Astrocyte of the hippocampus (primary cell): ENCODE measurements at places on chromosomes 13 and 19.

GRCh38 chr19:708154-709143, at the start of gene PALM:
PALM (plus strand) TSS chr19:708935; CDS start chr19:709147, 212 bp downstream.
- DNase-seq = peak; percentile 72

DNA sequence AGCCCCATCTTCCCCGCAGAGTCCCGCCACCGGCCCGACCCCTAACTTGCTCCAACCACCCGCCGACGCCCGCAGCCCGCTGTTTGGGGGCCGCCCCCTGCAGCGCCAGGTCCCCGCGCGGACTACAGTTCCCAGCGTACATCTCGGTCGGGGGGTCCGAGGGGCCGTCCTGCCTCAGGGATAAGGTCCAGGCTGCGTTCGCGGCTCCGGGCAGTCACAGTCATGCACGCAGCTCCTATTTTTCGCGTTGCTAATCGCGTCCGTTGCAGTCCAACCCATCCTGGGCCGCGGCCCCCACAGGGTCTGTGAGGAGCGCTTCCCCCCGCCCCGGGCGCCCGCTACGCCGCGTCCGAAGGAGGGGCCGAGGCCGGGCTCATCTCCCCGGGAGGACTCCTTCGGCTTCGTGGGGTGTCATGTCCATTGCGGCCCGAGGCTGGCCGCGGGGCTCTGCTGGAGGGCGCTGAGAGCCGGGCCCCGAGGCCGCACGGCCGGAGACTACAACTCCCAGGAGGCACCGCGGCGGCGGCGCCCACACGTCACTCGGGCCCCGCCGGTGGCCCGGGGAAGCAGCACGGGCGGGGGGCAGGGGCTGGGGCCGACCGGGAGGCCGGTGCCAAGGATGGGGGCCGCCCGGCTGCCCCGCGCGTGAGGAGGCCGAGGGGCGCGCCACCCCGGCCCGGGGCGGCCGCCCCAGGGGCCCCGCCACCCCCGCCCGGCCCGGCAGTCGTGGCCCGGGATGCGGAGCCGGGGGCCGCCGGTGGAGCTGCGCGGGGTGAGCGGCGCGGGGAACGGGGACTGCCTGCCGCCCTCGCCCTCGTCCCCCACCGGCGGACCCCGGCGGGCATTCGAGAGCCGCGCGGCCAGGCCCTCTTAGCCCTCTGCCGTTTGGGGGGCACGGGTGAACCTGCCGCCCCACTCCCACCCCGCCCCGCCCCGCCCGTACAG, at the start of gene MAP3K10:
Gene MAP3K10 (plus strand): TSS at position 536 of the 945 bp plus-strand sequence. CDS start 606 bp downstream, outside the sequence.
- DNase-seq = peak; percentile 87

DNA sequence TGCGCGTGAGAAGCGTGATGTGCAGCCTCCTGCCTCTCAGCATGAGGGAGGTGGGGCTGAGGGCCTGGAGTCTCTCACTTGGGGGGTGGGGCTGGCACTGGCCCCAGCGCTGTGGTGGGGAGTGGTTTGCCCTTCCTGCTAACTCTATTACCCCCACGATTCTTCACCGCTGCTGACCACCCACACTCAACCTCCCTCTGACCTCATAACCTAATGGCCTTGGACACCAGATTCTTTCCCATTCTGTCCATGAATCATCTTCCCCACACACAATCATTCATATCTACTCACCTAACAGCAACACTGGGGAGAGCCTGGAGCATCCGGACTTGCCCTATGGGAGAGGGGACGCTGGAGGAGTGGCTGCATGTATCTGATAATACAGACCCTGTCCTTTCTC, 8.7 kb downstream of the CD177 start:
- no peak for DNase-seq

DNA sequence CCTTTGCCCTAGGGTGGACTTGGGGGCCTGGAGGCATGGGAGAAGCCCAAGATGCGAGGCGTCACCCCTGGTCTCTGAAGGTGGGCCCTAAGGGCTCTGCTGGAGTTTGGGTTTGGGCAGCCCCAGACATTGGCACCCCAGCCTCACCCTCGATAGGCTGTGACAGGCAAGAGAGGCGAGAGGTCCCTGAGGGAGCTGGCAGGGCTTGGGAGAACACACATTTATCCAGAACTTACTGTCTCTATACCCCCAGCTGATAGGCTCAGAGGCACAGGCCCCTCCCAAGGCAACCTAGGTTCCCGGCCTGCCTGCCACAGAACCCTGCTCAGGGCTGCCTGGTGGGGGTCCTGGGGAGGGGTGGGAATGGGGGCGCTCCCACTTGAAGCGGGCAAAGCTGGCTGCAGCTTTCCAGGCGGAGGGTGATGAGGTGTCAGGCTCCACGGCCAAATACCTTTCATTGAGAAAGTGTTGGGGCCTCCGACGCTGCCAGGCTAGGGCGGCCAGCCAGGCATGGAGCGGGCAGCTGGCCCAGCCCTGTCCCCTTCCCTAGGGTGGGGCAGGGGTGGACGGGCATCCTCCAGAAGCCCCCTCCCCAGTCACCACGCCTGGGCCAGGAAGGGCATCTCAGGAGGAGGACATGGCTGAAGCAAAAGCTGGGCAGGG, 9.7 kb downstream of the CILP2 start:
- no peak for DNase-seq

DNA sequence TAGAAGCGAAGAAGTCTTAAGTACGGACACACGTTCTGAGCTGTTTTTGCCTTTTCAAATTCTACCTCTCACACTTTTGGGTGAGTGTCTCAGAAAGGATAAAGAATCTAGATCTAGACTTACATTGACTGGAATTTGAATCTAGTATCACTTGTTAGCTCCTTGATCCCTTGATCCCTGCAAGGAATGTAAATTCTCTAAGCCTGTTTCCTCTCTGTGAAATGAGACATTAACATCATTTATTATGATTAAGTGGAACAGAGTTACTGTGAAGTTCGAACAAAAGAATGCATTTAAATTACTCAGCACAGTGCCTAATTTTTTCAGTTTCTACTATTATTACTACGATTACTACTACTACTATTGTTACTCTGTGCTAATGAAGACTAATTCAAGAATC, 86.6 kb upstream of the POSTN start:
- DNase-seq = no peak

DNA sequence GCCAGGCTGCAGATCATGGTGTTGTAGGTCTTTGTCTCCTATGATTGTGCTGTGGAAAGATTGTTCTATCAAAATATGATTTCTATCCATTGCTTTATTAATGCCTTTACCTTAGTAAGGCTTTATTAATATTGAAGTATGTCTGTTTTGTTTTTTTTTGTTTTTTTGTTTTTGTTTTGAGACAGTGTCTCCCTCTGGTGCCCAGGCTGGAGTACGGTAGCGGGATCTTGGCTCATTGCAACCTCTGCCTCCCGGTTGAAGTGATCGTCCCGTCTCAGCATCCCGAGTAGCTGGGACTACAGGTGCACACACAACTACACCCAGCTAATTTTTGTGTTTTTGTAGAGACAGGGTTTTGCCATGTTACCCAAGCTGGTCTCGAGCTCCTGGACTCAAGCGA, 7.7 kb downstream of the IRGC start:
- DNase-seq = no peak

- no peak for DNase-seq
Observed at GRCh38 chr13:24741791-24742190, 22.2 kb upstream of the RNF17 start.

DNA sequence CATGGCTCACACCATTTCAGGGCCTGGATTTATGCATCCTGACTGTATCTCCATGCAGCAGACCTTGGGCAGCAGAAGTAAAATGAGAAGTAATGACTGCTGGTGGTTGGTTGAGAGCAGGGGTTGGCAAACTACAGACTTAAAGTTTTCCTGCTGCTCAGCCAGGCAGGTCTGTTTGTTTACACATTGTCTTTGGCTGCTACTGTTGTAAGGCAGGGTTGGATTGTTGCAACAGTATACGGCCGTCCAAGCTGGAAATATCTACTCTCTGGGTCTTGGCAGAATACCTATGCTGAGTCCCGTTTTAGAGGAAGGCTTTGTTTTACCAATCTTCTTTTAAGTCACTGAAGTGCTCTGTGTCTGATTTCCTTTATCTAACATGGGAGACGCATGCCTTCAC, 13.5 kb downstream of the SNRNP70 start:
- DNase-seq = no peak

DNA sequence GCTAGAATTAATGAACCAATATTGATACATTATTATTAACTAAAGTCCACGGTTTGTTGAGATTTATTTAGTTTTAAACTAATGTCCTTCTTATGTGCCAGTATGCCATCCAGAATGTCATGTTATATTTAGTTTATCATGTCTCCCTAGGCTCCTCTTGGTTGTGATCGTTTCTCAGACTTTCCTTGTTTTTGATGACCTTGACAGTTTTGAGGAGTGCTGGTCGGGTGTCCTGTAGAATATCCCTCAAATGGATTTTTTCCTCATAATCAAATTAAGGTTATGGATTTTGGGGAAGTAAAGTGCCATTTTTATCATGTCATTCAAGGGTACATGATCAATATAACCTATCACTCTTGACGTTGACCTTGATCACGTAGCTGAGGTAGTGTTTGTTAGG, 6.1 kb upstream of the ZNF45 start:
- DNase-seq = no peak

DNA sequence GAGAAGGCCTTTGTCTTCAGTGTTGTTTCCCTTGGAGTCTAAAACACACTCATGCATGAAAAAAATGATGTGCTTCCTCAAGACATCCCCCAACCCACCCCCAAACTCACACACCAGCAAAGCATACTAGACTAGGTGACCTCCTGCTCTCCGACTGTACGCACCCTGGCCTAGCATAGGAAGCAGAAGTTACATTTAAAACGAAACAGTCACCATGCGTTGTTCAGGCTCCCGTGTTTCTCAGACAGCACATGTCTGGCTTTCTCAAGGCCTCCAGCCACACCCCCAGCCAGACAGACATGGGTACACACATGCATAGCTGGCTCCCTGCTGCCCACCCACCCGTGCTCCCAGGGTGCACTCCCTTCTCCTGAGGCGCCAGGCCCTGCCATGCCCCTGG, 28.7 kb upstream of the C1QTNF9 start:
- no peak for DNase-seq

- DNase-seq = peak; percentile 68
Observed at GRCh38 chr19:7636691-7637373, at the start of gene STXBP2. STXBP2 (plus strand) TSS chr19:7637110; CDS start chr19:7637150, 40 bp downstream.

DNA sequence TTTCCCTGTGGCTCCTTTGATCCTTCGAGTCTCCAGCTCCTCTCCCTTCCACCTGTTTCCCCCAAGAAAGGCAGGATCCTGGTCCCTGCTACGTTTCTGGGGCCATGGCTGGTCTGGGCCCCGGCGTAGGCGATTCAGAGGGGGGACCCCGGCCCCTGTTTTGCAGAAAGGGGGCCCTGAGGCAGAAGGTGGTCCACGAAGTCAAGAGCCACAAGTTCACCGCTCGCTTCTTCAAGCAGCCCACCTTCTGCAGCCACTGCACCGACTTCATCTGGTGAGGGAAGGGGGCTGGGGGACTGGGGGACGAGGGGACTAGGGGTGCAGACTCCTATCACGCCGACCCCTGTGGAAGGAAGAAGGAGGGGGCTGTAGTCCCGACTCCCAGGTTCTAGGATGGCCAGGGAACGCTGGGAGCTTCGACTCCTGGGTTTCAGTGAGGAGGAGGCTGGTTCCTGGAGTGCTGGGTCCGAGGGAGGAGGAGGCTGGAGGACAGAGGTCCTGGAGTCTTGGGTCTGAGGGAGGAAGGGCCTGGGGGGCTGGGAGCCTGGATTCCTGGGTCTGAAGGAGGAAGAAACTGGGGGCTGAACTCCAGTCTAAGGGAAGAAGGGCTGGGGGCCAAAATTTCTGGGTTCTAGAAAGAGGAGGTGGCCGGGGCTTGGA, 524 bp downstream of the PRKCG start:
- DNase-seq = no peak
